ENCODE measurements at places on chromosomes 4 and X.
A peak's percentile ranks its signal among the peaks of the same experiment; 100 is the strongest.

DNA sequence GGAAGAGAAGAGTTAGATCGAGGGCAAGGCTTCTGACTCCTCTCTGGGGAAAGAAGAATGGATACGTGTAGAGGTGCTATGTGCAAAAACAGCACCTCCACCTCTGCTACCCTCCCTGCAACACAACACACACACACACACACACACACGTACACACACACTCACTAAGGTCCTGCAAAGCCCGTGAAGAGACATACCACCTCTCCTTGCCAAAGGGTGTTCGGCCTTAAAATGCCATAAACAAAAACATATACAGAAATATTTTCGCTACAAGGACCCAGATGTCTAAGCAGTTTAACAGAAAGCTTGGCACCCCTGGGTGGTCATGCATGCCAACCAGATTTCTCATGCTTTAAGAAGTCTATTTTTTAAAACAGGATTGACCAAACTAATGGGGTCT lies 1.5 kb downstream of the TIFA start:
- peaks cover 75% of the 10 kb centered on the region for H3K4me1 ChIP-seq
- H3K4me3 ChIP-seq = peak overlapping the region; percentile 92
- H3K27ac ChIP-seq = peak overlapping the region; percentile 79
- peaks cover 32% of the 10 kb centered on the region for H3K36me3 ChIP-seq
- no peaks in the 10 kb centered on the region for H3K27me3 ChIP-seq

DNA sequence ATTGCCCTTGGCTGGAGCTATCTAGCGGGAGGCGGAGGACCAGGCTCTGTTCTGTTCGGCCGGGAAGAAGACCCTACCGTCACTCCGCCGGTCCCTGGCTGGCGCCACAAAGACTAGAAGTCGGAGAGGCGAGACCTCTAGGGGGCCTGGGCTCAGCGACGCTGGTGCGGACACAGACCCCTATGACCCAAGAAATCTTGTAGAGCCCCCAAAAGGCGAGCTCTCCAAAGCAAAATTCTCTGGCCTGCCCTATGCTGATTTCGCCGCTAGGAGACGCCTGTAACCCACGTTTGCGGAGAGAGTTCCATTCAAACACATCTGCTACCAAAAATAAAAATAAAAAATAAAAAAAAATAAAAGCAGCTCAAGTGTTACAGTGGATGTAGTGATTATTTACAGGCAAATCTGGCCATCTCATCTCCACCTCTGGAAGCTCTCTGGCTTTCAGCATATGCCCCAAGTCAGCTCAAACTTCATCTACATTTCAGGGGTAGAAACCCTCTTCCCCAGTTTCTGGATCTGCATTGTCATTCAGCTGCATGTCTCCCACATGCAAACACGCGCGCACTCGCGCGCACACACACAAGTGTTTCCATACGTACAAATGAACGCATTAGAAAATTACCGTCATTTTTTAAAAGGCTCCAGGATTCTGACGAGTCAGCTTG lies 2.4 kb upstream of the PCDH10 start:
- H3K27me3 ChIP-seq = peaks cover 63% of the 10 kb centered on the region
- H3K27ac ChIP-seq = no peak overlapping the region
- DNase-seq = no peak
- H3K36me3 ChIP-seq = peaks cover 5% of the 10 kb centered on the region

- no peak overlapping the region for H3K27ac ChIP-seq
- no peaks in the 10 kb centered on the region for H3K4me1 ChIP-seq
- no peaks in the 10 kb centered on the region for H3K36me3 ChIP-seq
- no peak for DNase-seq
Measured at GRCh38 chr4:187103351-187103750, 379.7 kb upstream of the FAT1 start.

DNA sequence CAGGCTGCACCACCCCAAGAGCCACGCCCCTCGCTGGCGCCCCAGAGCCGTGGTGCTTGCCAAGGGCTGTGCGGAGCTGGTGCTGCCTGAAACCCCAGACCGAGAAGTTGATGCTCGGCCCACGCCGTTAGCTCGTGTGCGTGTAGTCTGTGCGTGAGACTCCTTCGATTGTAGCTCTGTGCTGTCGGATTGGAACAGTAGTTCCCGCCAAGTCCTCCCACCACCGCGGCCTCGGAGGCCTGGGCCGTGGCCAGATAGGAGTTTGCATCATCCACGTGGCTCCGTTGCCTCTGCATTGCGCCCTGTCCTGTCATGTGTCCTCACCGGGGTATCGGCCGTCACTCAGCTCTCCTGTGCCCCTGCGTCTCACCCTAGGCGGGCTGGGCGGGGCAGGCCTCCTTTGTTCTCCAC lies 24.2 kb downstream of the TNIP2 start:
- no peaks in the 10 kb centered on the region for H3K4me1 ChIP-seq
- no peak for DNase-seq
- H3K27me3 ChIP-seq = no peaks in the 10 kb centered on the region
- H3K36me3 ChIP-seq = peaks cover 45% of the 10 kb centered on the region
- H3K4me3 ChIP-seq = no peak overlapping the region

DNA sequence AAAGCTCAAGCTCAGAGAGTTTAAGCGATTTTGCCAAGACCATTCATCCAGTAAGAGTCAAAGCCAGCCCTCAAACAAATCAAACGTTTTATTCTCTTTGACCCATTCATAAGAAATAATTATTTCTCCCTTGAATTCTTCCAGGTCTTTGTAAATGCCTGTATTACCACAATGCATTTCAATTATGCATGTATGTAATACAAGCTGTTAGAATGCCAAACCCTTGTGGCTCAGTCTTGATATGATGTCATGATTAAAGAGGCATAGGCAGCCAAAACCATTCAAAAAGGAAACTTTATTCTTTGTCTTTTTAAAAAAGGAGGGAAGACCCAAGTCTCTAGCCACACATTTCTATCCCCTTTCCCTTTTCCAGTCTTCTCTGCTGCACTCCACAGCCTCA lies 56.5 kb upstream of the PGM2 start:
- no peak for DNase-seq
- no peaks in the 10 kb centered on the region for H3K27me3 ChIP-seq
- peaks cover 6% of the 10 kb centered on the region for H3K4me1 ChIP-seq

All from activated CD4-positive, alpha-beta T cell treated with anti-CD3 and anti-CD28 coated beads, Interleukin-2, amount 10 ng/mL, durations not matched to agents 7 days and 5 days (primary cell).